ENCODE measurements at places on chromosomes 3 and 15.

DNA sequence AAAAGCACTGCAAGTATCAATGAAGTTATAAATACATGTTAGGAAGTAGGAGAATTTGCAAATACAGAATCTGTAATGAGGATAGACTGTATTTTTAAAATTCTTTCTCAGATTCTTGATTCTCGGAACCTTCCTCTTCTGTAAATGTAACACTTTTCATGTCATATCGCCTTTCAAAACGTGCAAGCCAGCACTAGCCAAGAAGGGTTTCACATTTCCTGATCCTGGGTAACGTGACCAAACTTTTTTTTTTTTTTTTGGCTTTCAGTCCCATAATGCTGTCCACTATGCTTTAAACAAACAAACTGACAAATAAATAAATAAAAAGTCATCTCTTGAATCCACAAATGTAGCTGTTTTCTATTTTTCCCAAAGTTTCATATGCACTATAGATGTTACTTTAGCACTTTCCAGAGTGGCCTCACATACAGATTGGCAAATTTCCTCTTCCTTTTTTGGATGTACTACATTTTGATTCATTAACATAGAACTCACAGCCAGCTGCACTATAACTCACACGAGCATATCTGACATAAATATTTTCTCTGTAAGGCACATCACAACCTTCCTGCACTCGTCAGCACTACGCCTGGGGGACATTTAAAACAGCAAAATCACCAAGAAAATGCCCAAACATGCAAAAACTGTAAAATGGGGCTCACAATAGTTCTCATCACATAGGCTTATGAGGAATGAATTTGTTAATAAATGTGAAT is 208.1 kb downstream of the OSBPL10 start:
- DNase-seq = no peak

DNA sequence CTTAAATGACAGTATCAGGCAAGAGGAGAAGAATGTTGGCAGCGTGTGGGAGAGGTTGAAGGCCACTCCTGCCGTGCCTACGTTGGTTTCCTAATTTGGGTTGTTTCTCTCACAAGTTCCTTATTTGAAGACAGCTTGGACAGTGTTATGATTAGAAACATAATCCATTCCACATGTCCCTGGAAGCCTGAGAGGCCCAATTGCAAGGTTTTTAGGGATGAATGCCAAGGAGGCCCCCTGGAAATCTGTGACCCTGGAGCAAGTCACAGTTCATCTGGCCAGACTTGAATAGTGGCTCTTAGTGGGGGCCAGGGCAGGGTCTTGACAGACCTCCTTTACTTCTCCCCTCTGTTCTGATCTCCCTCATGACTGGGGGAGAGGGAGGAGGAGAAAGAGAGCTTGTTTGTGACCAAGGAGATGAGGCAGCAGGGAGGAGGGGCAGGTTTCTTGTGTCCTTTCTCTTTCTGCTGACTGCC is 584.4 kb upstream of the TBL1XR1 start:
- no peak for DNase-seq

DNA sequence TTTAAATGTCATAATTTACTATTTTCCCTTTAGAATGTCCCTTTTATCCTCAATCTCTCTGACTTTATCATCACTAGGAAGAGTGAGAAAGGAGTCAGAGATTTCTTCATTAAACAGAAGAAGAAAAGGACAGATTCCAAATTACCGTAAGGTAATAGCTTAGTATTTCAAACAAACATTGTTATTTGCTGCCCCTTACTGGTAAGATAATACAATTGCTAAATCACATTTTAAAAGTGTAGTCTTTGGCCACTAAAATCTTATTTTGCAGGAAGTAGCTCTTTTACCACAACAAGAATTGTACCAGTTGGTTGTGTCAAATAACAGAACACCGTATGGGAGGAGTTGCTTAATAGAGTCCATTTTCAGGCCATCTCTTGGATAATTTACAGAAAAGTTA is 53.7 kb downstream of the CGGBP1 start:
- DNase-seq = no peak

DNA sequence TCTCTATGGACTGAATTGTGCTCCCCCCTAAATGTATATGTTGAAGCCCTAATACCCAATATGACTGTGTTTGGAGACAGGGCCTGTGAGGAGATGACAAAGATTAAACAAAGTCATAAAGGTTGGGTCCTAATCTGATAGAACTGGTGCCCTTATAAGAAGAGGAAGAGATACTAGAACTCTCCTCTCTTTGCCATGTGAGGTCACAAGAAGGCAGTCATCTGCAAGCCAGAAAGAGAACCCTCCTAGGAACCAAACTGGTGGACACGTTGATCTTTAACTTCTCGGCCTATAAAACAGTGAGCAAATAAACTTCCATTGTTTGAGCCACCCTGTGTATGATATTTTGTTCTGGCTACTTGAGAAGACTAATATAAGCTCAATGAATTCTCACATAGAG is 31.6 kb upstream of the ENTPD3 start:
- DNase-seq = no peak

- no peak for DNase-seq
These were observed 20.3 kb downstream of the SETMAR start for GRCh38 chr3:4323246-4324027.

DNA sequence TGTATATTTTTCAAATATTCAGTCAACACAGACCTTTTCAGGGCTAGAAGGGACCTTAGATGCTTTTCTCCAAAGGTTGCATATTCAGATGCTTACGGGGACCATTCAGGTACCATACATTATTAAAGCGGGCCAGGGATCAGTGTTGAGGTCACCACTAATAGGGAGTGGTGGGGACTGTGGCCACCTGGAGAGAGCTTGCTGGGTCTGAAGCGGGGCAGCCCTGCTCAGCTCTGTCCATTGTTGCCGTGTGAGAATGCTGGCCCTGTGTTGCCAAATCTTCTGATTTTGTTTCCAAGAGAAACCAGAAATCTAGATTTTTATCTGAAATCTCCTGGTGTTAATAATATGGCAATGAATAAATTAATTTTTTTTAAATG is 23.7 kb downstream of the ABHD2 start:
- no peak for DNase-seq

Measured in activated CD4-positive, alpha-beta T cell treated with anti-CD3 and anti-CD28 coated beads, Interleukin-2, amount 50 U/mL, for 4 hours (primary cell).